ENCODE measurements at places on chromosomes 3 and 15. TPM values are rescaled to one million over a fixed set of nuclear protein-coding genes. Genes with fewer than 3 reads are reported as not detected.

Gene ACTR8
- 21.2 TPM for total RNA-seq

Gene GRK7
- total RNA-seq, result 0.18 TPM

Gene CPOX
- total RNA-seq, result 19.8 TPM

Gene NPAP1
- total RNA-seq, result not detected

Gene ZBTB47
- 1.1 TPM for total RNA-seq

Gene ABCC5
- 17.5 TPM for total RNA-seq

DNA sequence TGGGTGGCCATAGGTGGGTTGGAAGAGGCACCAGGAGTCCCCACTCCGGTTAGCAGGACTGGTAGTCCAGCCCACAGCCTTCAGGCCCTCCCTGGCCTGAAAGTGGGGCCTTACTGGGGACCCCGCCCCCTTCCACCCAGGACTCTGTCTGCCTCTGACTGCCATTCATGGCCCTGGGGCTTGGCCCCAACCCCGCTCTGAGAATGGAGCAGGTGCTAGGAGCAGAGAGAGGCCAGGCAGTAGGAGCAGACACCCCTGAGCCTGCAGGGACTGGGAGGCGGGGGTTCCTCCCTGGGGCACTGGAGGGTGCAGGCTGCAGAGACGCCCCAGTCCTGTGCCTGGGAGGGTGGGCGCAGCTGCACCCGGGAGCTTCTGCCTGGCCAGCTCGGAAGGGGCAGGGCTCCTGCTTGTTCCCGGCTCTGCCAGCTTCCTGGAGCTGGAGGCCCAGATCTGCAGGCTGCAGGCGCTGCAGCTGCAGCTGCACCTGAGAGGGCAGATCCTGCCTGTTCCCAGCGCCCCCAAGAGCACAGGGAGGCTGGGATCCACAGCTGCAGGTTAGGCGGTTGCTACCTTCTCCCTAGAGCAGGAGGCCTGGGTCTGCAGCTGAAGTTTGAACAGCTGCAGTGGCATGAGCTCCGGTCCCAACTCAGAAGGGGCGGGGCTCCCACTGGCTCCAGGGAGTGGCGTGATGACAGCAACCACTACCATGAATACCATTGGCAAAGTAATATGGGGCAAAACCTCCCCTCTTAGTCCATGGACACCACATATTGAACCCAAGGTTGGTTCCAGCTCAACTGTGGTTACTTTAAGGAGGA is 194.7 kb downstream of the SQOR start:
- no peaks in the 10 kb centered on the region for H3K4me1 ChIP-seq
- no peak overlapping the region for H3K4me3 ChIP-seq
- no peaks in the 10 kb centered on the region for H3K27me3 ChIP-seq

GRCh38 chr3:43852066-43852465 is 161.3 kb downstream of the ABHD5 start:
- peaks cover 8% of the 10 kb centered on the region for H3K4me1 ChIP-seq
- no peak overlapping the region for H3K4me3 ChIP-seq
- no peaks in the 10 kb centered on the region for H3K36me3 ChIP-seq
- H3K27ac ChIP-seq, result no peak overlapping the region

- H3K36me3 ChIP-seq, result no peaks in the 10 kb centered on the region
- H3K27ac ChIP-seq, result peak overlapping the region; percentile 63
- H3K27me3 ChIP-seq, result no peaks in the 10 kb centered on the region
- no peak for DNase-seq
- no peak overlapping the region for H3K4me3 ChIP-seq
Observed at GRCh38 chr3:9898467-9899241, 4.0 kb upstream of the IL17RE start.

DNA sequence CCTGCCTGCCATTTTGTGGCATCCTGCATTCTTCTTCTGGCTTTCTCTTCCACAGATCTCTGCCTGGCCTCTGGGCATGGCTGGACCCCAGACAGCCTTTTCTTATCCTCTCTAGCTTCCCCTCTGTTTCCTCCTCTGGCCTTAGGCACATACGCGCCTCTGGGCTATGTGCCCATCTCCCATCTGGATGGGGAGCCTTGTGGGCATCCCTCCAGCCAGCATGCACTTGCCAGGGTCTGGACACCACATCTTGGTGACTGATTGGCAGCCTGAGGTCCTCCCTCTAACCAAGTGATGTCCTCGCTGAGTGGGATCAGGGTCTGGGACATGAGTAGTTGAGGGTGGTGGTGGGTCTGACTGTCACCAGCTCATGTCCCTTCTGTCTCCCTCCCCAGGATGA is 12.8 kb downstream of the PLEKHO2 start:
- peaks cover 5% of the 10 kb centered on the region for H3K36me3 ChIP-seq
- no peak overlapping the region for H3K4me3 ChIP-seq
- peak overlapping the region; percentile 97 for H3K27ac ChIP-seq

- H3K27ac ChIP-seq, result no peak overlapping the region
- no peaks in the 10 kb centered on the region for H3K36me3 ChIP-seq
- H3K4me3 ChIP-seq, result no peak overlapping the region
- DNase-seq, result no peak
- H3K27me3 ChIP-seq, result peaks cover 42% of the 10 kb centered on the region
Observed at GRCh38 chr3:46736006-46736872, 18.6 kb upstream of the PRSS50 start.

DNA sequence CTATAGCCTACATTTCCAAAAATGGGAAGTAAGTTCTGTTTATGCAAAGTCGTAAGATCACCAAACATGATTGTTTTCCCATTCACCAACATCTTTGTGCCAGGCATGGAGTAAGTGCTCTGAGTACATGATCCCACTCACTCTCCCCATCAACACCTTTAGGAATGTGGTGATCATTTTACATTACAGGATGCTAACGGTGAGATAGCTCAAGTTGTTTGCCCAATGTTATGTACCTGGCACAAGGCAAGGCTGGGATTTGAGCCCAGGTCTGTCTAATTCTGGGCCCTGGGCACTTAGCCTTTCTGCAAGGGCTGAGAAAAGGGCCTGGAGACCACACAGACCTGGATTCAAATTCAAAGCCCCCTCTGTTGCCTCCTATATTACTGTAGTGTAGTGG is 581.7 kb upstream of the CFAP20DC start:
- DNase-seq, result no peak
- H3K4me1 ChIP-seq, result no peaks in the 10 kb centered on the region
- no peaks in the 10 kb centered on the region for H3K36me3 ChIP-seq
- H3K4me3 ChIP-seq, result no peak overlapping the region
- no peak overlapping the region for H3K27ac ChIP-seq

- H3K36me3 ChIP-seq, result no peaks in the 10 kb centered on the region
- H3K27me3 ChIP-seq, result peaks cover 33% of the 10 kb centered on the region
Observed at GRCh38 chr3:151816091-151816604, 2.2 kb downstream of the AADAC start.

GRCh38 chr3:42081838-42082473 is 9.2 kb upstream of the TRAK1 start:
- H3K4me3 ChIP-seq, result peak overlapping the region; percentile 86
- H3K27ac ChIP-seq, result peak overlapping the region; percentile 97
- no peak for DNase-seq

- H3K27ac ChIP-seq, result no peak overlapping the region
- no peaks in the 10 kb centered on the region for H3K27me3 ChIP-seq
- peak; percentile 22 for DNase-seq
- no peaks in the 10 kb centered on the region for H3K4me1 ChIP-seq
- no peaks in the 10 kb centered on the region for H3K36me3 ChIP-seq
Observed at GRCh38 chr15:20341901-20342600, 199.5 kb downstream of the GOLGA6L6 start.

DNA sequence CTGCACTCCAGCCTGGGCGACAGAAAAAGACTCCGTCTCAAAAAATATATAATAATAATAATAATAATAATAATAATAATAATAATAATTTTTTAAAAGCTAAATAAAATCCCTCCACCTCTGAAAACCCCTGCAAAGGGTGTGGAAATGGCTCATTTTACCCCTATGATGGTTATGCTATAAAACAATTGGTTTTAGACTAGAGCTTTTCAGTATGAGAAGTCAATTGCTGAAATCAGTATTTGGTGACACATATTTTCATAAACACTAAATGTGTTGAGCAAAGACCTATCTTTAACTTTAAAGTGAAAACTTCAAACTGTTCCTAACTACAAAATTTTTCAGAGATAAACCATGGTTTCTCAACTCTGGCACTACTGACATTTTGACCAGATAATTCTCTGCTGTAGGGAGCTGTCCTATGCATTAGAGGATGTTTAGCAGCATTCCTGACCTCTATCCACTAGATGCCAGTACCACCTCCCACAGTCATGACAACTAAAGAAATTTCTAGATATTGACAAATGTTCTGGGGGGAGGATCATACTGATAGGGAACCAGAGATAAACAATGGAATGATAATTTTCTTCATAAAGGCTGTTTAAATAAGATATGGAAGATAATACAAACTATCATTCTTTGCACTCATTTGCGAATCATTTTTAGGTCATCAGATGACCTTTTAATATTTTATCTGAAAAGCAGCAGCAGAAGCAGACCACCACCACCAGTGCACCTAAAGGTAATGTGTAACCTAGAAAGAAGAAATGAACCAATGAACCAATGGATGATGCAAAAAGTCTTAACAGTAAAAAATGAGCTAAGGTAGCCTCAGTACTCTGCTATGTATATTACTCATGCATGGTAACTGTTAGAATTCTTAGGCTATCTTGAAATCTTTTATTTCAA is 13.8 kb downstream of the PTPN9 start:
- peak overlapping the region; percentile 45 for H3K27ac ChIP-seq
- H3K27me3 ChIP-seq, result no peaks in the 10 kb centered on the region
- no peaks in the 10 kb centered on the region for H3K36me3 ChIP-seq
- H3K4me3 ChIP-seq, result no peak overlapping the region

DNA sequence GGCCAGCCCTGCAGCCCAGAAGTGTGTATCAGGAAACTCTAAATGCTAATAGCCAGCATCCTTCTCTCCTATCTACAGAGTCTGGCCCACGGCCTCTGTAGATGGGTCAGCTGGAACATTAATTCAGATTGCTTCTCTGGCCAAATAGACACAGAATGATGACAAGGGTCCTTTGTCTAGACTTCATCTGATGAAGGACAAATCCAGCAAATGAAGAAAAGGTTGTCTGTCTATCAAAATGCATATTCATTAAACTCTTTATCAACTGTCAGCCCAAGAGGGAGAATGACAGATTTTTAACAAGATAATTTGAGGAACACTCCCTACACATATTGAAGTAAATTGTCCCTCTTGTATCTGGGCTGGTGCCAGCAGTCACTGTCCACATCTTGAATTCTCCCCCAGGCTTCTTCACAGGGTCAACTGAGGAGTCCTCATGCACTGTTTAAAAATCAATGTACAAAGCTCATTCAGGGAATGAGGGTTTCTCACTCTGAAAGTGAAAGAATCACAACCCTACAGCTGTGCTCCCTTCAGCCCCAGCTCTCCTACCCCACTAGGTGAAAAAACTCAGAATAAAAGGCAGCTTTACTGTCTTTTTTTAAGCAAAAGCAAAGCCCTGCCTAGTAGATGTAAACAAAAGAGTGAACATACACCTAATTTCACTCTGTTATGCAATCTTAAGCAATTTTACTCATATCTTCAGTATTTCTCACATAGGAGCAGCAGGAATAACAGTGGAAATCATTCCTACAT is 507.7 kb downstream of the IGSF11 start:
- no peak overlapping the region for H3K4me3 ChIP-seq
- no peaks in the 10 kb centered on the region for H3K36me3 ChIP-seq
- no peaks in the 10 kb centered on the region for H3K4me1 ChIP-seq

DNA sequence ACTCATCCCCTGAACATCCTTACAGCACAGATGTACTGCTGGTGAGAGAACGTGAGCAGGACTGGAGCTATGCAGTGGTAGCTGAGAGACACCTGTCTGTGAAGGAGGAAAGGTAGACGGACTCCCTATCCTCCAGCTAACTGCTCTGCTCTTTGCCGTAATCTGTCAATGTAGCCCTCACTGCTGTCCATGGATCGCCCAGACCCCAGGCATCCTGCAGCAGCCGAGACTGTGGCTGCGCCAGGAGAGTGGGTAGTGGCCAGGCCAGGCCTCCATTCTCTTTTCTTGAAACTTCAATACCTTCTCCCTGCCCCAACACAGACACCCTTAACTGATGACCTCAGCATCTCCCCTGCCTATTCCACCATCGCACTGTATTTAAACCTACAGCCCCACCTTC is 44.5 kb downstream of the CRABP1 start:
- no peak overlapping the region for H3K4me3 ChIP-seq
- H3K36me3 ChIP-seq, result peaks cover 9% of the 10 kb centered on the region
- H3K4me1 ChIP-seq, result no peaks in the 10 kb centered on the region

GRCh38 chr3:81279481-81280379 is 481.7 kb downstream of the GBE1 start:
- no peak overlapping the region for H3K4me3 ChIP-seq
- no peak for DNase-seq
- no peak overlapping the region for H3K27ac ChIP-seq
- no peaks in the 10 kb centered on the region for H3K4me1 ChIP-seq
- H3K27me3 ChIP-seq, result no peaks in the 10 kb centered on the region
- H3K36me3 ChIP-seq, result no peaks in the 10 kb centered on the region

GRCh38 chr3:59069838-59070237 is 20.0 kb upstream of the CFAP20DC start:
- H3K36me3 ChIP-seq, result no peaks in the 10 kb centered on the region
- H3K27ac ChIP-seq, result no peak overlapping the region
- H3K4me1 ChIP-seq, result no peaks in the 10 kb centered on the region
- no peak overlapping the region for H3K4me3 ChIP-seq

GRCh38 chr3:187518616-187519015 is 150.4 kb downstream of the RTP4 start:
- H3K36me3 ChIP-seq, result no peaks in the 10 kb centered on the region
- DNase-seq, result no peak
- no peak overlapping the region for H3K4me3 ChIP-seq
- peaks cover 24% of the 10 kb centered on the region for H3K27me3 ChIP-seq
- peaks cover 2% of the 10 kb centered on the region for H3K4me1 ChIP-seq

DNA sequence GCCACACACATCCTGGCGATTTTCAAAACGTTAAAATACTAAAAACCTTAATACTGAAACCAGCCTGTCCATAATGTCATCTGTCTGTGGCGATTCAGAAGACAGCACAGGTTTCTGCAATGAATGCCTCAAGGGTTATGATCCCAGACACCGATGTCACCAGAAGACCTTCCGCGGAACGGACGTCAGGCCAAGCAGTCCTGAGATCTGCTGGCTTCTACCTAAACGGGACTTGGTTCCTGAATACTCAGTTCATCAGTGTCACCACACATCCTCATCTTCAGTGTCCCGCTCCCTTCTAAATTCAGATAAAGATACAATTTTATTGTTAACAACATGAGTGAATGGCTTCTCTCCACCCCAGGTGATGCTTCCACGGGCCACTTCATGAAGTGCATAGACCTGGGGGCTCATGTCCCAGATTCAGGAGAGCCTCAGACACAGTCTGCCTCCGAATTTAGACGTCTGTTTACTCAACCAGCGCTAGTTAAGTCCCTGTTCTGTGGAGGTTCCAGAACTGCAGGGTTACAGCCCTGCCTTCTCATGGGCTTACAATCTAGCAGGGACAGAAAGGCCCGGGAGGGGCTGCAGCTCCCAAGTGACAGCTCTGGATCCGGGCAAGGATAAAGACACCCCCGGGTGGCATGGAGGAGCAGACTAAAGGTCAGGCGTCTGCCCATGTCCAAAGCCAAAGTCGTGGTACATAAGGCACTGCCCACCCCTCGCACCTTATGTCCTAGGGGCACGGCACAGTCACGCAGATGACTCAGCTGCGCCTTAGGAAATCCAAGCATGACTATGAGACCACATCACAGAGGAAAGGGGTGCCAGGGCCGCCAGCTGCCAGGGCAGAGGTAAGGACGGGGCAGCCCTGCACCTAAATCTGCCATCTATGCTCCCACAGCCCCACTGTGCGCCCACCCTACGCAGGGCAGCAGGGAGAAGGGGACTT is 75.9 kb downstream of the VGLL4 start:
- H3K4me1 ChIP-seq, result peaks cover 14% of the 10 kb centered on the region
- no peak overlapping the region for H3K4me3 ChIP-seq

GRCh38 chr3:127728417-127729015 is 55.8 kb downstream of the ABTB1 start:
- no peak overlapping the region for H3K4me3 ChIP-seq
- no peak overlapping the region for H3K27ac ChIP-seq
- peaks cover 34% of the 10 kb centered on the region for H3K27me3 ChIP-seq
- no peak for DNase-seq

GRCh38 chr15:42490291-42490670 is 660 bp downstream of the ZNF106 start:
- DNase-seq, result no peak
- peak overlapping the region; percentile 99 for H3K27ac ChIP-seq
- peaks cover 41% of the 10 kb centered on the region for H3K4me1 ChIP-seq
- peak overlapping the region; percentile 99 for H3K4me3 ChIP-seq
